AML-193 (cell line): ENCODE measurements at places on chromosomes 6 and 20.

DNA sequence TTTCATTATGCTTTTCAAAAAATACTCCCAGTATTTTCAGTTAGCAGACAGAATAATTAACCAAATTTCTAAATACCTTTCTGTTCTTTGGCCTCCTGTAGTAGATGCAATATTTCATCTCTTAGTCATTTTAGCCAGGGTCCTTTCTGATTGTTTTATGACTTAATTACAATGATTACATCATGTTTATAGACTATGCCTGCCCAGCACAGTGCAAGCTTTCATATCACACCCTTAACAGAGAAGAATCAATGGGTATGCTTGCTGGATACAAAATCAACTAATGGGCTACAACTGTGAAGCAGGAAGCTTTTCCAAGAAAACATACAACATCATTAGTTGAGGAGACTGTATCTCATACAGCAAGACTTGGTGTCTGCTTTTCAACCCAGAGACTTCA, 119.8 kb upstream of the NRSN1 start:
- no peak for DNase-seq

GRCh38 chr6:154356113-154356512, 490 bp downstream of the IPCEF1 start:
- no peak for DNase-seq

DNA sequence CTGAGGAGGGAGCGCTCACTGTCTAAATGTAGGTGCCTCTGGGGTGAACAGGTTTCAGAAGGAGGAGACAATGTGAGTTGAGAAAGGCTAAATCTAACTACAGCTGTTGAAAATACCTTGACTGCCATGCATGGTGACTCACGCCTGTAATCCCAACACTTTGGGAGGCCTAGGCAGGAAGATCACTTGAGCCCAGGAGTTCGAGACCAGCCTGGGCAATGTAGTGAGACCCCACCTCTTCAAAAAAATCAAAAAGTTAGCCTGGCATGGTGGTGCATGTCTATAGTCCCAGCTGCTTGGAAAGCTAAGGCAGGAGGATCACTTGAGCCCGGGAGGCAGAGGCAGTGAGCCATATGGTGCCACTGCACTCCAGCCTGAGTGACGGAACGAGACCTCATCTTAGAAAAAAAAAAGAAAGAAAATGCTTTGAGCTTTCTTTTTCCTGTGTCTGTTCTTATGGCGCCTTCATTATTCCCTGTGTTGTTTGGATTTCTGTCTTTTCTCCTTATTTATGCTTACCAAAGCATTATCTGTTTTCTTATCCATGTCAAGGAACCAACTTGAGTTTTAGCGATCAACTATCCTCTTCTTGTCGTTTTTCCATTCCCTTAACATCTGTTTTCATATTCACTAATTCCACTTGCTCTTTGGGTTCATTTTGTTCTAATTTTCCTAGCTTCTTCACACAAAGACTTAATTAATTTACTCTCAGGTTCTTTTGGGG, 8.5 kb downstream of the SLC2A10 start:
- no peak for DNase-seq

DNA sequence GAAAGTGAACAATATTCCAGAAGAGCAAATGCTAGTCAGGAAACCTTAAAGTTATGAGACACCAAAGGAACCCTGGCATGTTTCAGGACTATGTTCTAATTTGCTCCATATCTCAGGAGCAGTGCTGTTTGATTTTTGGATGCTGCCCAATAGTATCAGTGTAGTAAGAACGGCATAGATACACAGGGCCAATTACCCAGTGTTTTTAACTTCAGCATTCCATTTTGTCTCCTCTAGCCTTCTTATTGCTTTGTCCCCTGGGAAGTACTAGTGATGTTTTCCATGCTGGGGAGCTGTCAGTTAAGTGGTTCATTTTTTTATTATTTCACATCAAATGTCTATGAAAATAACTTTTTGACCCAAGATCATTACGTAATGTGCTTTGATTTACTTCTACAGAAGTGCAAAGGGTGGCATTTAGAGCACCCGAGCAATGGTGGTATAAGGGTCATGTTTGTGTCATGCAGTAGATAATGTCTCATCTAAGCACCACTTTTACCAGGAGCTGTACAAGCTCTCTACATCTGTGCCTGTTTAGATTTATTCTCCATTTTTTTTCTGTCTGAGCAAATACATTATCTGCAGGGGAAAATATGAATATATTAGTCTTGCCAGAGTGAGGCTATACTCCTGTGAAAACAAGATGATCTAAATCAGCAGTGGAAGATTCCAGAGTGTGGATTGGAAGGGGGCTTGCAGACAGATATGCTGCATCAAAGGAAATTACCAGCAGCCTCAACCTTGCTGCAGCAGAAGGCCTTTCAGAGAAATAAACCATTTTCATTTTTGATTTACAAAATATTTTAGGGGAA, 198.8 kb upstream of the OPRM1 start:
- DNase-seq = no peak

DNA sequence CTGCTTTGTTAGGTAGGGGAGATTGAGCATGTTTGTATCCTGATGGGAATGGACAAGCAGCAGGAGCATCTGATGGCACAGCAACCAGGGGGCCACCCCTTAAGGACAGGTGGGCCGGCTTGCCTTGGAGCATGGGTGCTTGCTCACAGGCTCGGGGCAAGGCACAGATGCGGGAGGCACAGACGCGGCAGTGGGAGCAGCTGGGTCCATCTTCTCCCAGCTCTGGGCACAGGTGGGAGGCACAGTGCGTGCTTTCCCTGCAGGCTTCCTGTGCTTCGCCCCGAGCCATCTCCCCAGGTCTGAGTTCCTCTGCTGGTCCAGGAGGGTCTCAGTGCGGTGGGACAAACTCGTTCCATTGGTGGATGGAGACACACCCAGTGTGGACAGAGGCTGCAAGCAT, 73.6 kb upstream of the BHLHE23 start:
- no peak for DNase-seq

DNA sequence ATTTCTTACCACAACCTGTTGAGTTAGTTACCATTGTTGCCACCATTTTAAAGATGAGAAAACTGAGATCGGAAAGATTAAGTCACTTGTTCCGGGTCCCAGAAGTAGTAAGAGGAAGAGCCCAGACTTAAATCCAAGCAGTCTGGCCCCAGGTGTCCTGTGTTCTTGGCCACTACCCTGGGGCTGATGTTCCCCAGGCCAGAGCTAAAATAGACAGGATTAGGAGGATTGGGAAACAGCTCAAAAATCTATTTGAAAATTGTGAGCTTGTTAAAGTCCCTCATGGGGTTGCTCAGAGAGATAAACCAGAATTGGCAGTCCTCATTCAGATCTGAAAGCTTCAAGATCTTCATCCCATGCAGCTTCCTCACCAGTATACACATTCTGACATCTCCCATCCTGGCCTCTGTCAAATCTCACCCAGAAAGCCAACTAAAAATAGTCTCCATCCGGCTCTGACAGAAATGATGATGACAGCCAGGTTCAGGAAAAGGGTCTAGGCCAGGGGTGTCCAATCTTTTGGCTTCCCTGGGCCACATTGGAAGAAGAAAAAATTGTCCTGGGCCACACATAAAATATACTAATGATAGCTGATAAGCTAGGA, 62.0 kb downstream of the GFOD1 start:
- DNase-seq = no peak

DNA sequence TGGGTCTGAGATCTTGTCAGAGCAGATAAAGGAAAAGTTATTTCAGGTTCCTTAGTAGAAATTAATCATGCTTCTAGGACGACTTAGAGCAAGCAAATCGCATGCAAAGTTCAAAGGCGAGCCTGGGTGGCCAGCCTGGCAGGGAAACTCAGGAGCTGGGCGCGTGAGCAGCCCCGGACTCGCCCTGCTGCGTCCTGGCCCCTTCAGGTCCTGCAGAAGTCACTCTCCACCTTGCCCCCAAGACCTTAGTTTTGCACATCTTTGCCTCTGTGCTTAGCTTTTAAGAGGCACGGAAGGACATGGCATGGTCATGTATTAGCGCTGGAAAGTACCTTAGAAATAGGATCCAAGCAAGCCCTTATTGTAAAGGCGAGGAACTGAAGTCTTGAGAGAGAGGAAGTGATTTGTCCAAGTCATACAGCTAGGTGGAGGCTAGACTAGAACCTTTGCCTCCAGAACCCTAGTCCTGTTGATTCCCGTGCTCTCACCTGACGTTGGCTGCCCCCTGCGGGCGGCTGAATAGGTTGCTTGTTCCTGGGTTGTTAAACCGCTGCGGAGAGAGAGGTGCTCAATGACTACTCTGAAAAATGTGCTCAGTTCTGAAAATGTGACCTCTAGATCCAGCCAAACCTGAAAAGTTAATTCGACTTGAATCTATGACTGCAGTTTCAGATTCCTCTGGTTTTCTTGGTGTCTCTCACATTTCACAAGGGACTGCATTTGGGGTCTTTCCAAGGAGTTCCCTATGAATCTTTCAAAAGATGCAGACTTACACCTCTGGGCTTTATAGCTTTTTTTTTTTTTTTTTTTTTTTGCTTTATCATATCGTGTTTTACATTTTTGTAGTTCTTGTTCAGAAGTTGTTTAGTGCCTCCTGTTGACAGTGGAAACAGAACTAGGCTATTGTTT, 2.7 kb downstream of the MYB start:
- DNase-seq = peak; percentile 94

DNA sequence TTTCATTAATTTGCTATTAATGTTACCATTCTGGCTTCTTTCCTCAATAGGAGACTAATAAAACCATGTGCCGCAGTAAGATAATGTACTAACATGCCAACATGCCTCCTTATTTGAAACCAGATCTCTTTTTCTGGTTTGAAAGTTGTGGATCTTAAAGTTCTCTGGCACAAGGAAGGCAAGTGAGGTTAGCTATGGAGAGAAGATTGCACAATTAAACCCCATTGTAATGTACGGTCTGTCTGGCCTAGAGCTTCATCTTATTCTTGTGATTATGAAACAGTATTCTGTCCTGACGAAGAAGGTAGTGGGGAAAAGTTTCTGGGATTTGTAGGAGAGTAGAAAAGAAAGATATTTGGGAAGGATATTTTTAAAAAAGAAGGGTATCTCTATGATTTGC, 68.4 kb downstream of the EYA4 start:
- DNase-seq = no peak
